H54 (cell line): ENCODE measurements at places on chromosomes 4 and X.

DNA sequence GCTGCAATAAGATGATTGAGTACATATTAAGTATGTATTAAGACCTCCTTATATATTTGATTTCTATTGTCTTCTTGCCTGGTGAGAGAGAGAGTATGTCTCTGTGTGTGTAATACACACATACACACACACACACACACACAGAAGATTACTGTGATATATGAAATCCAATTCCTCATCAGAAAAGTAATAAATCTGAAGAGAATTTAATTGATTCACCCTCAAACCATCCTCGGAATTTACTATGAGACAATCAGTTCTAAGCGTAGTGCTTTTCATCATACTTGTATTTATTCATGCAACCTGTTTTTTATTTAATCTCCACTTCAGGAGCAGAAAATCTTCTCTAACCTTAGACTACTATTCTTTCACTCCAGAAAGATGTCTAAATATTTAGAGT, 62.3 kb upstream of the TLL1 start:
- peak; percentile 7 for DNase-seq

GRCh38 chr4:154018659-154019058, 229.8 kb upstream of the SFRP2 start:
- no peak for DNase-seq

DNA sequence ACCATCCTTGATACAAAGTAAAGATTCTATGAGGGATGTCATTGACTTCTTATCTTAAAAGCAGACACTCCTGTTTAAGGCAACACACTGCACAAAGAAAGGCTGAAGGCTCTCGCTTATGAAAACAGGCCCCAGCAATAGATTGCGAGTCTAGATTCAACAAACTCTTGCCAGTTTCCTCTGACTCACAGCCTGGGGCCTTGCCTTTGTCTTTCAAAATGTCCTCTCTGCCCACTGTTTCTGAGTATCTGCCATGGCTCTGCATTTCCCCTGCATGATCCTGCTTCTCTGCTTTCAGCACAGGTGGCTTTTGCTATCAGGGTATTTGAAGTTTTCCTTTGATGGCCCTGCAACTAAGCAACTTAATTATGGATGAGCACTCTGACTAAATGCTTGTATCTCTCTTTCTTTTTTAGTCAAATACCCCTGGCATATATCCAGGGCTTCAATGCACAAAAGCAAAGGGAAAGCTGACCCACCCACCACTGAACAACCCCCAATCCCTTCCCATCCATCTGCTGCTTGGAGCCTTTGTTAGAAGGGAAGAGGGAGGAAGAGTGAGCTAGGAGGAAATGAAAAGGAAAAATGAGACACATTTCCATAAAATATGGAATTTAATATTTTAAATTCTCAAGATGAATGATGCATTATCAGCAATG, 32.2 kb downstream of the NDP start:
- no peak for DNase-seq

- no peak for DNase-seq
Measured at GRCh38 chr4:29073571-29073970, 1646.6 kb upstream of the PCDH7 start.

DNA sequence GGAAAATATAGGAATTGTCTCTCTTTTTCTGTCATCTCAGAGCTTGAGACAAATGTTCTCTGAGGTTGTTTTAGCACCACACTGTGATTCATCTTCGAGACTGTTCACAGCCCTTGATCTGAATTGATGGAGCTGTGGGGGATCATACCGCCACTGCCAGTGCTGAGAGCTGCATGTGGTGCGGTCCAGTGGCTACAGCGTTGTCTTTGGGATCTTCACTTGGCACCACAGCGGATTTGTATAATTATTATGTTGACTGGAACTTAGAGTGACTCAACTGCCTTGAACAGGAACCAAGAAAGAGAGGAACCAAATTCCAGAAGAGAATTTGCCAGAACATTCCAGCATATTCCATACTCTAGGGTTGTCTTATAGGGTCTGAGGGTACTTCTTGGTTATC, 29.1 kb downstream of the TBL1X start:
- no peak for DNase-seq

GRCh38 chr4:10239982-10240654, 123.5 kb upstream of the WDR1 start:
- DNase-seq = no peak

DNA sequence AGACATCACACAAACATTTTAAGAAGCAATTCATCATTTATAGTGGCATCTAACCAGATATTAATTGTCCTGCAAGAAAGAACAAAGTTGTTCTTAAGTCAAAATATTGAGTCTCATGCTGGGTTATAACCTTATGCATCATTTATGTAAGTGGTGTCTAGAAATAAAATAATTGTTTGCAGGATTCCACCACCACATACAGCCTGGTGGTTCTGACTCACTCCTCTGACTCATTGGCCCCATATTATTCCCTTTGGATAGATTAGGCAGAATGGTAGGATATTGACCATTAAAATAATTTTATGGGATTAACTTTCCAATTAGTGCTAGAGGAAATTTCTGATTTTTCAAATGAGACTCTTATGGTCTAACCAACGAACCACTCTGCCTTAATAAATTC, 384.5 kb downstream of the GRXCR1 start:
- no peak for DNase-seq

DNA sequence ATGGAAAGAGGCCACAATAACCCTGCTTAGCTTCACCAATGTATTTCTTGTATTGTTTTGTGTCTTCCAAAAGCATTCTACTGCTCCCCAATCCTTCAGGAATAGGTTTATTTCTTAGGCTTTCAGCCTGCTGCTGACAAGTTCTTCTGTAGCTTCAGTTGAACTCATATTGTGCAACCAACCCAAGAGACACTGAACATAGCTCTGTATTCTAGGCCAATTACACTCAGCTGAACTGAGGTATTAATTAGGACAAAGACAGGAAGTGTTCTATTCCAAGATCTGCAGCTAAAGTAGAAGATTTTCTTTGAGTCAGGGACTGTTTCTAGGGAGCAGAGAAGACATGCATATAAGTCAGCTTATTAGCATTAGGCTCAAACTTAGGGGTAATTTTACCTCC, 151.8 kb downstream of the LHFPL1 start:
- DNase-seq = no peak

DNA sequence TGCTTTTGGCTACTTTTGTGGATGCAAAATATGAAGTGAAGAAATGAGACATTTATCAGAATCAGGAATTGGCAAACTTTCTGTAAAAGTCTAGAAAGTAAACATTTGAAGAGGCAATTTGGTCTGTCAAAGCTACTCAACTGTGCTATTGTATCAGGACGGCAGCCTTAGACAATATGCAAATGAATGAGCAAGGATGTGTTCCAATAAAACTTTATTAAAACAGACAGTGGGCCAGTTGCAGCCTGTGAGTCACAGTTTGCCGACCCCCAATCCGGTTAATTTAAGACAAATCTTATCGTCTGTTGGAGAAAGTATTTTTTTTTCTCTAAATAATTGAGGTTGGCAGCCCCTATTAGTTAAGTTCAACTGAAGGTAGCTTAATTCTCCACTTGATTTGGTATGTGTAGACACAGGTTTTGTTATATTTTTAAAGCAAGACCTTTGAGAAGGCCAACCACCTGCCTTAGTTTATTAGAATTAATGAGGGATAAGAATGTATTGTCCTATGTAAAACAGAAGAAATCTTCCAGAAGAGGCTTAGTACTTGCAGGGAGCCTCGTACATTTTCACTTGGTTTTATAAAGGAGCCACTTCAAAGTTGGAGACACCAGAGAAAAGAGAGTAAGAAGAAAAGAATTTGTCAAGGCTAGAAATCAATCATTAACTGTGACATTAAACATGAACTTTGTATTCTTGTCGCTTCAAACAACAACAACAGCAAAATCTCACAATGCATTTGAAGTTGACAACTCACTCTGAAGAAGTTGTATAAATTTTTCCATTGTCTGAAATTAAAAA, 81.6 kb upstream of the FAT1 start:
- DNase-seq = no peak

DNA sequence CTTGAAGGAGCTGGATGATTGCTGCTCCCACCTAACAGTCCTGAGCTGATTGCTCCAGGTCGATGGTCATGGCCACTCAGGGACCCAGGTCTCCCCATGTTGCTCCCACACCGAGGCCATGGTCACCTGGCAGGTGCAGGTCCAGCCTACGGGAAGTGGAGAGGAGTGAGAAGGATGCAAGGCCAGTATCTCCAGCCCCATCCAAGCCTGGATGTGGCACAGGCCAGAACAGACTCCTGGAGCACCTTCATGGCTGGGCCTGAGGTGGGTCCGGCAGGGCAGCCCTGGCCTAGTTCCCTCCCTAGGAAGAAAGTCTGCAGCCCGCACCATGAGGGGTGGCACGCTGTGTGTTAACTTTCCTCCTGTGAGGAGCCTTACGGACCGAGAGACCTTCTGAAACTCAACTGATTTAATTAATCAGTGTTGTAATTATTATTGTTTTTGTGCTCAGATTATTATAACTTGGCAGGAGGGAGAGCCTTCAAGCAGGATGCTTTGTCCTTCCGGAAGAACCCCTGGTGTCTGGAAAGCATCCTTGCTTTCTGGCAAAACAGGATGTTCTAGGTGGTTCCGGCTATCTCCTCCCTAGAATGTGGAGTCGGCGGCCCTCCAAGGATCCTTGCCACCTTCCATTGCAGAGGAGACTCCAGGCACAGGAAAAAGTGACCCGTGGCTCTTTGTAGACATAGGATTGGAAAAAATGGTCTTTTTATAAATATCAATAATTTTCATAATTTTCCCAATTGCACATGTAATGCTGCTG, 92.3 kb upstream of the ADRA2C start:
- no peak for DNase-seq

DNA sequence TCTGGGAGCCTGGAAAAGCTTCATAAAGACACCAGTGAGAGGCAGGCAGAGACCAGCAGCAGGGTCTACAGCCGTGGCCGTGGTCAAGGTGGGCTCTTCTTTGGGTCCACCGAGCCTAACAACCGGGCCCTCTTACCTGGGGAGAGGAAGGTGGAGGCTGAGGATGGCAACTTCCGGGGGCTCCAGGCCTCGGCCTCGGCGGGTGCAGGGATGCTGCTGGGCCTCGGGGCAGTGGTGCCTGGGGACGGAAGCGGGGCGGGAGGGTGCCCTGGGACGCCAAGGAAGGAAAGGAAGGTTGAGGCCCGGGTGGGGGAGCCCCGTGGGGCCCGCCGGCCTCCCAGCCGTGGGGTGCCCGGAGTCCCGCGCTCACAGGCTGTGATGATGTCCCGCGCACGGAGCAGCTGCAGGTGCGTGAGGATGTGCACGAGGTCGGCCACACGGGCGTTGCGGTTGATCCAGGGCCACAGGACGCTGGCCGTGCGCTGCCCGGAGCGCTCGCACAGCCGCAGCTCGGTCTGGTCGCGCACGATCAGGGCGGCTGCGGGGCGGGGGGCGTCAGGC, 561 bp downstream of the IRAK1 start:
- DNase-seq = no peak

DNA sequence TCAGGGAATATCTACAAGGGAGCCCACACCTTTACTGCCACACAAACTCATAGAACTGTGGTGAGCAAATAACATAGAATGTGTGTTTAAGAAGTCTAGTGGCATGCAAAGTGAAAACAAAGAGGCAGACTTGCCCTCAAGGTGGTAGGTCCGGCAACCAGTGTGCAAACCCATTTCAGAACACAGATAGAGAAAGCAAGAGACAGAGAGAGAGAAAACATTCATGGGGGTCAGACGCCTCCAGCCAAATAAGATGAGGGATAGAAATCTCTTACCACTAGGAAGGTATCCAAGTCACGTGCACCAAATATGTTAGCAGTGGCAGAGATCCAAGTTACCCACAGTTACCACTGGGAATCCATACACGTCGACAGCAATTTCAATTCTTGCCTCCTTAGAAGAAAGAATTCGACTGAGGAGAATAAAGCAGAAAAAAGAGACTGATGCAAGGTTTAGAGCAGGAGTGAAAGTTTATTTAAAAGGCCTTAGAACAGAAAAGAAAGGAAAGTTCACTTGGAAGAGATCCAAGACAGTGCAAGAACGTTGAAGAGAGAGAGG, 252.8 kb downstream of the NAP1L3 start:
- no peak for DNase-seq

DNA sequence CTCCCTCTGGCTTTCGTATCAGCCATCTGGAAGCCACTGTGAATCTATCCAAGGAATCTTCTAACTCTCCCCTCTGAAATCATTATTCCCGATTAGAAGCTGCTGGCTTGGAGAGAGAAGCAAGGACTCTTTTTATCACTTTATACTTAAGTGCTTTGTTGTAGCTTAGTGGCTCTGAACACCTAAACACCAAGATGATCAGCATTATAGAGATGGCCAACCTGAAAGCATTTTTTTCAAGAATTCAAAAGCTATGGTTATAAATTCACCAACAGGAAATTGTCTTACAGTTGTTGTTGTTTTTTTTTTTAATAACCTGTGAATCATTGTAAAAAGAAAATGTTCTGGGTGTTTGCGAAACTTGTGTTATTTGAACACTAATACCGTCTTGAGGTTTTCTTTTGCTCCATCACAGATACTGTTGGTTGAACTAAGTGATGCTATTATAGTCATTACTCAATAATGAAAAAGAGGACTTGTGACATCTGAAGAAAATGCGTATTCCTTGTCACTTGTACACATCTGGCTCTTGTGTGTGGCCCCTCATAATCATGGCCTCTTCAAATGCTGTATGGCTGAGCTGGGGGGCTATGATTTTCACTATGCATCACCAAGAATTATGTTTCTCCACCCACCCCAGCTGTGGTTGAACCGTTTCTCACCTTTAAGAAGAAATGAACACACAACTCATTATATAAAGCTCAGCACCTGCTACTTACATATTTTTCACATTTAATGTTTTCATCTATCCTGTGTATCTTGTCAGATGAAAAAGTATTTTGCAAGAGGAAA, 11.8 kb upstream of the SMIM43 start:
- no peak for DNase-seq

GRCh38 chrX:98029861-98030260, 1146.2 kb downstream of the RPA4 start:
- DNase-seq = no peak

DNA sequence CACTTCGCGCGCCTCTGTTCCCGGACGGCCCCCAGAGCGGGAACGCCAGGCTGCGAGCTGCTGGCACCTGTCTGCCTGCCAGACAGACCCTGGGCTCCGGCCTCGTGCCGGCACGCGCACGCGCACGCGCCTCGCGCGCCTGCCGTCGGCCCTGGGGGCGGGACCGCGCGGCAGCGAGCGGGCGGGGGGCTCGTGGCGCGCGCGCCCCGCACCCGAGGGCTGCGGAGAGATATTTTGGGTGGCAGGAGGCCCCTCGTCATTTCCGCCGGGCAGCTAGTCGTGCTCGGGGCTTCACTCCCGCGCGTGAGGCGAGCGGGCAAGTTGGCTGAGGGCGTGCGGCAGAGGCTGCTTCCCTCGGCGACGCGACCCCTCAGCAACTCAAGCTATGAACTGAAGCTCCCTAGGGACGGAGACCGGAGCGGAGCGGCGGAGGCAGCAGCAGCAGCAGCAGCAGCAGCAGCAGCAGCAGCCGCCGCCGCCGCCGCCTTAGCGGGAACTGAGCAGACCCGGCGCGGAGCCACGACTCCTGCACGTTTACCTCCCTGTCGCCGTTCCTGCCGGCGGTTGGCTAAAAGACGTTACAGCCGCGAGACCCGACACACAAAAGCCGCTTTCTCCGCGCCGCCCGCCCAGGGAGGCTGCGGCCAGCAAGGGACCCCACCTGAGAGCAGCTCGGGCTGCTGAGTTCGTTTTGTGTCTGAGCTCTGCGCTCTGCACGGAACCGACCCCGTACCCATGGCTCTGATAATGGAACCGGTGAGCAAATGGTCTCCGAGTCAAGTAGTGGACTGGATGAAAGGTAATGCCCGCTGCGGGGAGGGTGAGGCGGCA, at the start of gene CNKSR2:
TSS of gene CNKSR2 (plus strand) at position 256 of the 831 bp plus-strand sequence. CDS start at position 736, 480 bp downstream.
- DNase-seq = no peak

- DNase-seq = no peak
Measured at GRCh38 chr4:46550471-46550870, 160.5 kb upstream of the GABRA2 start.
